ENCODE measurements at places on chromosomes 7 and 10.

DNA sequence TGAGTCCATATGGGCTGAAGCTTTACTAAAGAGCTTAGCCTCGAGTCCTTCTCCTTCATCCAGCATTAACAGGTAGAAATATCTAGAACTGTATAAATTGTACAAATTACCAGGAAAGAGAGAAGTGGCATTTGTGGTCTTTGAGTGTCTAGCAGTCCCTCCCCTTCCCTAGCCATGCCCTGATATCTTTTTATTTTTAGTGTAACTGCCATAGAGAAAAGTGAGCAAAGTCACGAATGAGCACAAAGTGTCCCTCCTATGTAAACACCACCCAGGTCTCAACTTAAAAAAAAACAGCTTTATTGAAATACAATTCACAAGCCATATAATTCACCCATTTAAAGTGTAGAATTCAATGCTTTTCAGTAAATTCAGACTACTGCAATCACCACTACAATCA lies 339.0 kb upstream of the ZMIZ1 start:
- DNase-seq = no peak
- H3K27ac ChIP-seq = no peak overlapping the region
- no peaks in the 10 kb centered on the region for H3K36me3 ChIP-seq
- H3K4me3 ChIP-seq = no peak overlapping the region
- no peaks in the 10 kb centered on the region for H3K27me3 ChIP-seq

- H3K36me3 ChIP-seq = no peaks in the 10 kb centered on the region
- no peaks in the 10 kb centered on the region for H3K4me1 ChIP-seq
- H3K27ac ChIP-seq = no peak overlapping the region
Observed at GRCh38 chr7:38675494-38676106, 44.4 kb upstream of the AMPH start.

- H3K27me3 ChIP-seq = no peaks in the 10 kb centered on the region
- DNase-seq = no peak
Observed at GRCh38 chr7:85306115-85306514, 119.3 kb upstream of the SEMA3D start.

DNA sequence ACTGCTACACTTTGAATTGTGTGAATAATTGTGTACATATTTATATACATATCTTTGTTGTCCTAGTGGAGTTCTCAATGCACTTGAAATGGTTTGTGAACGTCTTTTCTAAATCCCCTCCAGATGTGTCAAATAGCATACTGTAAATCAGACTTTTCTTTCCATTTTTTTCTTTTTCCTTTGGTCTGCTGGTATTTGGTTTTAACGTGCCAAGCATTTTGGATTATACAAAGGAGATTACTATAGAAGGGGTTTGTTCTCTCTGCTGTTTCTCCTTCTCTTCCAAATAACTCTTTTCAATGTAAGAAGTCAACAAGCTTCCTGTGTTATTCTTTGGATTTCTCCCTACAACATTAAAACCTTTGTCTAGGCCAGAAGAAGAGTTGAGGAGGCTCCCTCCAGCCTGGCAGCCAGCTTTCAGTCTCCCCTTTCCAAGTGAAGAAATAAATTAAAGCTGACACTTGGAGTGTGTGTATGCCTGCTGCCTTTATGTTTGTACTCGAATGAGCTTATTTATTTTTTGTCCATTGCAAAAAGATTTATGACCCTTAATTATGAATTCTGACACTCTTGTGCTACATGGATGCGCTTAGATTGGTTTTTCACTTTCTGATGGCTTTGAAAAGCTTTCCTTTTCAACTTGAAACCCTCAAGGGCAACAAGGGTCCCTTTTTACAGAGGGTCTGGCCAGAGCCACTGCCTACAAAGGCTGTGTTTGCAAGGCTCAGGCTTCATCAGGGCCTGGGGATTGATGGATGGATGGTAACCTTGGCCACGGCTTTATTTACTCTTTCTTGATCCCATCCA lies 107.8 kb downstream of the RAB18 start:
- no peak overlapping the region for H3K27ac ChIP-seq
- no peaks in the 10 kb centered on the region for H3K4me1 ChIP-seq
- no peak for DNase-seq
- no peaks in the 10 kb centered on the region for H3K36me3 ChIP-seq
- H3K4me3 ChIP-seq = no peak overlapping the region

DNA sequence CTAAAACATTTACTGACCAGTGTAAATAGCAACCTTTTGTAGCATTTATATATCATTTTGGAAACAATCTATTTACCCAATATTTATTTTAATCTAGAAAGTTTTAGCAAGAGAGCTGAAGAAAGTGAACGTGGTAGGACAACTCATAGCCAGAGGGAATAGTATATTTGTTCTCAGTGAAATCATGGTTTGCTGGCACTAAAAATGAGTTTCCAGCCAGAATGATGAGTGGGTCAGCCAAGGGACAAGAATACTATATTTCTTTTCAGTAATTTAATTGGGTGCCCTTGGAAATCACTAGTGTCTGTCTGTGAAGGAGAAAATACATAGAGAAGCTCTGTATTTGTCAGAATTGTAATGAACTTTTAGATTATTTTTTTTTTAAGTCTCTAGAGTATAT lies 74.9 kb downstream of the MINPP1 start:
- no peaks in the 10 kb centered on the region for H3K36me3 ChIP-seq

GRCh38 chr7:23394488-23395171 lies 75.7 kb downstream of the IGF2BP3 start:
- no peaks in the 10 kb centered on the region for H3K4me1 ChIP-seq
- no peaks in the 10 kb centered on the region for H3K27me3 ChIP-seq
- no peaks in the 10 kb centered on the region for H3K36me3 ChIP-seq
- DNase-seq = no peak

DNA sequence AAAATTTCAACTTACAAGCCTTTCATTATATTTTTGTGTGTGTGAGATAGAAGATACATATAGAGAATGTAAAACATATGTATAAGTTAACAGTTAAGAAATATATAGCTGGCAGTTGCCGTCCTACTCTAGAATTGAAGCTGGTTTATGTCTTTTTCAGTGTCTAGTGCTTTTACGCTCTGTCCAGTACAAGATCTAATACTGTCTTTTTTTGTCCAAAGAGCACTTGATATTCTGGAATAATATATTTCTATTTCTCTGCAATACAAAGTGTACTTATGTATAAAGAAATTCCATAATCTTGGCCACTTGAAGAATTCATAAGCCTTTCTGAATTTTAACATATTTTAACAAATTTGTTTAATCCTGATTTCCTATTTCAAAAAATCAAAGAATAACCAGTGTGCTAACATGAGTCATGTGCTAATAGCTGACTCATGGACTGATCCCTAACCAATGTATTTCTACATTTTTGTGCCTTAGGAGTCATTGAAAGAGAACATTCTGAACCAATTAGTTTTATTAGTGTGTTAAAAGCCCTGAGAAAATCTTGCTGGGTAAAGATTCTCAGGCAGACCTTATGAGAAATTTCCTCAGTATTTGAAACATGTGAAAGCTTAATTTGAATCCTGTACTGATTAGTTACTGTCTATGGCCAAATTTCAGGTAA lies 73.2 kb upstream of the CCAR1 start:
- no peaks in the 10 kb centered on the region for H3K36me3 ChIP-seq
- no peak overlapping the region for H3K27ac ChIP-seq
- no peaks in the 10 kb centered on the region for H3K27me3 ChIP-seq
- H3K4me3 ChIP-seq = no peak overlapping the region

GRCh38 chr10:101062232-101063049 lies 652 bp downstream of the KAZALD1 start:
- H3K4me1 ChIP-seq = peaks cover 15% of the 10 kb centered on the region
- DNase-seq = peak; percentile 26
- no peaks in the 10 kb centered on the region for H3K36me3 ChIP-seq
- no peak overlapping the region for H3K27ac ChIP-seq
- peaks cover 6% of the 10 kb centered on the region for H3K27me3 ChIP-seq

GRCh38 chr7:136116186-136116585 lies 139.0 kb upstream of the MTPN start:
- H3K27me3 ChIP-seq = no peaks in the 10 kb centered on the region
- H3K27ac ChIP-seq = no peak overlapping the region
- H3K4me3 ChIP-seq = no peak overlapping the region
- H3K36me3 ChIP-seq = no peaks in the 10 kb centered on the region
- no peak for DNase-seq

GRCh38 chr7:133310232-133310862 lies 57.5 kb downstream of the EXOC4 start:
- no peak for DNase-seq
- no peaks in the 10 kb centered on the region for H3K27me3 ChIP-seq
- no peak overlapping the region for H3K27ac ChIP-seq
- no peak overlapping the region for H3K4me3 ChIP-seq

- peaks cover 7% of the 10 kb centered on the region for H3K4me1 ChIP-seq
- no peaks in the 10 kb centered on the region for H3K36me3 ChIP-seq
- H3K27me3 ChIP-seq = no peaks in the 10 kb centered on the region
- no peak for DNase-seq
- H3K27ac ChIP-seq = no peak overlapping the region
- H3K4me3 ChIP-seq = no peak overlapping the region
Observed at GRCh38 chr10:110754375-110755105, 110.4 kb downstream of the RBM20 start.

DNA sequence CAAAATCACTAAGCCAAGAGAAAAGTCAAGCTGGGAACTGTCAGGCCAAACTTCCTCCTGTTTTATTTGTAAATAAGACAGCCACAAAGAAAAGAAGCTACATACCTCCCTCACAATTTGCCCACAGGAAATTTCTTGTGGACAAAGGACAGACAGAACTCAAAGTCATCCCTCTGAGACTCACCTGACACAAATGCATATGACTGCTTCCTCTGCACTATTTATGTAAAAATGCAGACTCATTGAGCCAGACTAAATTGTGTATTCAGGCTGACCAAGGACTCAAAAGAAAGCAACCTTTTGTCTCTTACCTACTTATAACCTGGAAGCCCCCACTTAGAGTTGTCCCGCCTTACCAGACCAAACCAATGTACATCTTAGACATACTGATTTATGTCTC lies 11.8 kb downstream of the TOMM7 start:
- no peaks in the 10 kb centered on the region for H3K4me1 ChIP-seq
- no peak overlapping the region for H3K27ac ChIP-seq
- H3K4me3 ChIP-seq = no peak overlapping the region
- DNase-seq = no peak

- H3K4me1 ChIP-seq = peaks cover 39% of the 10 kb centered on the region
- no peak overlapping the region for H3K4me3 ChIP-seq
- no peak for DNase-seq
- H3K36me3 ChIP-seq = no peaks in the 10 kb centered on the region
- H3K27ac ChIP-seq = peak overlapping the region; percentile 29
Observed at GRCh38 chr7:142717453-142717852, 31.8 kb upstream of the PRSS1 start.

GRCh38 chr7:100221231-100221718 lies 1.5 kb downstream of the PVRIG start:
- H3K27me3 ChIP-seq = no peaks in the 10 kb centered on the region
- DNase-seq = peak; percentile 82
- peaks cover 31% of the 10 kb centered on the region for H3K36me3 ChIP-seq
- H3K4me3 ChIP-seq = peak overlapping the region; percentile 75

- no peak overlapping the region for H3K27ac ChIP-seq
- DNase-seq = no peak
- peaks cover under 1% of the 10 kb centered on the region for H3K4me1 ChIP-seq
- no peaks in the 10 kb centered on the region for H3K27me3 ChIP-seq
- H3K36me3 ChIP-seq = no peaks in the 10 kb centered on the region
- no peak overlapping the region for H3K4me3 ChIP-seq
Observed at GRCh38 chr10:34200355-34200901, 614.7 kb downstream of the PARD3 start.

DNA sequence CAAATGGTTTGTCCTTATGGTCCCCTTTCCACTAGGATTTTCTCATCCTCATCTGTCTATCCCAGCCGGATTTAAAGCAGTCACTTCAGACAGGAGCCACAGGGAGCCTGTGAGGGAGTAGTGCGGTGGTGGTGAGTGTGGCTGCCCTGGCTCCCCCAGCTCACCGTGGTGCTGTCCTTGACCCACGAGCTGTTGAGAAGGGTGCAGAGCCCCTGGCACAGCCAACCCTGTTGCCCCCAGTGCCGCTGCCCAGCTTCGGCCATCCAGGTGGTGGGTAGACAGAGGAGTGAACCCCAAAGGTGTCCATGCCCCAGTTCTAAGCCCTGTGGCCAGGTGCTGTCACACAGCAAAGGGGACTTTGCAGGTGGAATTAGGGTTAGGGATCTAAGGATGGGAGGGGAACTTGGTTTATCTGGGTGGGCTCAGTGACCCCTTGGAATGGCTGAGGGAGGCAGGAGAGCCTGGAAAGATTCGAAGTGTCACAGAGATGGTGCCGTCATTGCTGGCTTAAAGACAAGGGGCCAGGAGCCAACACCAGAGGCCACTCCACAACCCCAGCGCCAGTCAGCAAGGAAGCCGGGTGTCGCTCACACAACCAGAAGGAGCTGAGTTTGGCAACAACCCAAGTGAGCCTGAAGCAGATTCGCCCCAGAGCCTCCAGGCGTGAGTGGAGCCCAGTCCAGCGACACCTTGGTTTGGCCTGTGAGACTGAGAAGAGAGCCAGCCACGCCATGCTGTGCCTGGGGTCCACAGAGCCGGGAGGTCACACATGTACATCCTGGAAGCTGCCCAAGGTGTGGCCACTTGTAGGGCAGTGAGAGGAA lies 142.4 kb downstream of the ADCY1 start:
- H3K4me1 ChIP-seq = peaks cover 9% of the 10 kb centered on the region
- no peaks in the 10 kb centered on the region for H3K36me3 ChIP-seq
- H3K4me3 ChIP-seq = no peak overlapping the region
- H3K27ac ChIP-seq = no peak overlapping the region

GRCh38 chr10:89371079-89371478 lies 6.8 kb upstream of the IFIT1B start:
- H3K27me3 ChIP-seq = no peaks in the 10 kb centered on the region
- H3K4me3 ChIP-seq = no peak overlapping the region
- peaks cover 8% of the 10 kb centered on the region for H3K4me1 ChIP-seq
- H3K36me3 ChIP-seq = no peaks in the 10 kb centered on the region
- H3K27ac ChIP-seq = no peak overlapping the region

- no peak for DNase-seq
- no peaks in the 10 kb centered on the region for H3K27me3 ChIP-seq
- H3K36me3 ChIP-seq = no peaks in the 10 kb centered on the region
- no peaks in the 10 kb centered on the region for H3K4me1 ChIP-seq
- no peak overlapping the region for H3K27ac ChIP-seq
Observed at GRCh38 chr10:126101736-126102135, 205.4 kb downstream of the FANK1 start.

DNA sequence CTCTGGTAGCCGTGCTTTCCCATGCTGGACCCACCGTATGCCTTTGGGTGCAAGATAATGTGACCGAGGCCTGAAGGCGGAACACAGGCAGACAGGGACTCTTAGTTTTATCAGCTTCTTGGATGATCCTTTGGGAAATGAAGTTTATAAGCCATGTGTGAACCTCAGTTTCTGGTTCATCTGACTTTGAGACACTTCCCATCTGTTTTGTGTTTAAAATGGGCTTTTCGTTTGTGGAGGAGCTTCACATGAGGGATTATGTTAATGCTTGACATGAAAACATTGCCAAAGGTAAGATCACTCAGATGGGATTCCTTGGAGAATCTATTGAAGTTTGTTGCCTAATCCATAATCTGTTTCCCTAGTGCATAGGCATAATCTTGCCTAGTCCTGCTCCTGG lies 249.8 kb upstream of the LYZL1 start:
- DNase-seq = no peak
- H3K4me1 ChIP-seq = no peaks in the 10 kb centered on the region
- no peaks in the 10 kb centered on the region for H3K36me3 ChIP-seq
- no peak overlapping the region for H3K27ac ChIP-seq
- no peak overlapping the region for H3K4me3 ChIP-seq
